ENCODE measurements at places on chromosomes 1 and 21.

GRCh38 chr1:60920561-60920960 lies 161.8 kb upstream of the NFIA start:
- DNase-seq: no peak

DNA sequence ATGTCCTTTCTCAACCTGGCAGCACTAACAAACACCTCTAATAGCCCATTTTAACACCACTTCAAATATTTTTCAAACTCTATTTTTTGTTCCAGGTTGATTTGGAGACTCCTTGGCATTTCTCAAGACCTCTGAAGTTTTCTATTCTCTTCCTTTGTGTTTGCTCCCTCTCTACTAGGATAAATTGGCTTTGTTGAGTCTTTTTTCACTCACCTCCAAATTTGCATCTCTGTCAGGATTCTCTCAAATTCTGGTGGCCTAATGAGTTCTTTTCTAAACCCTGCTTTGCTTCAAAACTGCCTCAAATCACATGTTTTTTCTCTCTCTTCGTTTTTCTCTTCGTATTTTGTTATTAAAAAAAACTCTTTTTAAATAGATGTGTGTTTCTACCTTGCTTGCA lies 582.2 kb upstream of the ADGRL4 start:
- no peak for DNase-seq

GRCh38 chr1:177385760-177386698 lies 215.3 kb downstream of the BRINP2 start:
- no peak for DNase-seq

GRCh38 chr1:111099289-111099688 lies 40.6 kb downstream of the DRAM2 start:
- DNase-seq: no peak

DNA sequence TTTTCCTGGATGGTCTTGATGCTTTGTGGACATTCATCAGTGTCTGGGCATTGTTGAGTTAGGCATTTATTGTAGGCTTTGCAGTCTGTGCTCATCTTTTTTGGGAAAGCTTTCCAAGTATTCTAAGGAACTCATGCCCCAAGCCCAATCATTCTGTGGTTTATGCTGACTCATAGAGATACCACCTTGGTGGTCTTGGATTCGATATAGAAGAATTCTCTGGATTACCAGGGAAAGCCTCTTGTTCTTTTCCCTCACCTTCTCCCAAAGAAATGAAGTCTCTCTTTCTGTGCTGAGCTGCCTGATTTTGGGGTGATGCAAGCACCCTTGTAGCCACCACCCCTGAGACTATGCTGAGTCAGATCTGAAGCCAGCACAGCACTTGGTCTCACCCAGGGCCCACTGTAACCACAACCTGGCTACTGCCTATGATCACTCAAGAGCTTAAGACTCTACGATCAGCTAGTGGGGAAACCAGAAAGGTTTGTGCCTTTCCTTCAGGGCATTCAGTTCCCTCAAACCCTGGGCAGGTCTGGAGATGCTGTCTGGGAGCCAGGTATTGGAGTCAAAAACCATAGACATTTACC lies 422.6 kb downstream of the NUF2 start:
- no peak for DNase-seq
